Mesangial cell (primary cell): ENCODE measurements at places on chromosomes 1 and 21. TPM values are rescaled to one million over a fixed set of nuclear protein-coding genes. Genes with fewer than 3 reads are reported as not detected.

Gene UBXN10
- under 0.01 and 0.13 TPM in 2 replicates for total RNA-seq

Gene FAM167B
- total RNA-seq: 0.33 and 0.63 TPM in 2 replicates

Gene CAMK2N1
- 6.4 and 14.1 TPM in 2 replicates for total RNA-seq

Gene TRIM63
- 0.38 TPM in 1 of 2 replicates, not detected in the other for total RNA-seq

Gene IL20
- total RNA-seq: not detected in 2 replicates

Gene TMCO1
- total RNA-seq: 45.0 and 49.0 TPM in 2 replicates

Gene LHX8
- total RNA-seq: not detected in 2 replicates

Gene C8B
- total RNA-seq: not detected in 2 replicates

Gene OR2L2
- total RNA-seq: not detected in 2 replicates

Gene LINGO4
- not detected in 2 replicates for total RNA-seq

Gene AMIGO1
- total RNA-seq: 0.65 and 2.4 TPM in 2 replicates
